ENCODE measurements at places on chromosomes 12 and 14.

- no peak for DNase-seq
Observed at GRCh38 chr12:110015132-110015531, 15.9 kb downstream of the ANKRD13A start.

DNA sequence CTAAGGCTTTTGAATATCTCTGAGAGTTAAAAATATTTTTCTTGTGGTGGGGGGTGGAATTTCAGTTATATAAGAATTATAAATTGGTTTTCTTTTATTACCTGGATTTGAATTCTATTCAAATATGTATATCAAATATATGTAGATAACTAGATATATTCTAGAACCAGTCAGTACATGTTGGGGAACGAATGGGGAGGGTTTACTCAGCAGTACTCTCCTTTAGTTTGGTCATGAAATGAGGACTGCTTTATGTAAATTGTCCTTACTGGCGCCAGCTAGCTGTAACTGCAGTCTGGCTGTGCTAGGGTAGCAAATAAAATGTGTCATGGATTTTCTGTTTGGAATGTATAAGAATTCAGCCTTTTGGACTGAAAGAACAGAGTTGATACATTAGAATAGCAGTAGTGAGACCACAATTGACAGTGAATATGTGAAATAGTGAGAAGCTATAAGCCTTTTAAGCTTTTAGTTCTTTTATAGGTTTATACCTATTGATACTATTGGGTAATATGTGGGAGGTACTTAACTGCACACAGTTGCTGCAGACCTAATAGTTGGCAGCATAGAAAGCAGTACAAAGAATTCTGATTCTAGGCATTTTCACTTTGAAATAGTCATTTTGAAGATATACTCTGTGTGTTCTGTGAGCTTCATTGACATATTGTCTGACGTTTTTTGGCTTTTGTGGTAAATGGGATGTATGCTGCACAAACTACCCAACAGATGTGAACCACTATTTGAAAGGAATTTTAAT is 29.0 kb downstream of the ATF7IP start:
- DNase-seq, result no peak

- no peak for DNase-seq
Observed at GRCh38 chr12:5375547-5376295, 56.2 kb upstream of the NTF3 start.

GRCh38 chr14:31986405-31986804 is 90.7 kb upstream of the ARHGAP5 start:
- DNase-seq, result no peak
